ENCODE measurements at places on chromosomes 13 and 19.

DNA sequence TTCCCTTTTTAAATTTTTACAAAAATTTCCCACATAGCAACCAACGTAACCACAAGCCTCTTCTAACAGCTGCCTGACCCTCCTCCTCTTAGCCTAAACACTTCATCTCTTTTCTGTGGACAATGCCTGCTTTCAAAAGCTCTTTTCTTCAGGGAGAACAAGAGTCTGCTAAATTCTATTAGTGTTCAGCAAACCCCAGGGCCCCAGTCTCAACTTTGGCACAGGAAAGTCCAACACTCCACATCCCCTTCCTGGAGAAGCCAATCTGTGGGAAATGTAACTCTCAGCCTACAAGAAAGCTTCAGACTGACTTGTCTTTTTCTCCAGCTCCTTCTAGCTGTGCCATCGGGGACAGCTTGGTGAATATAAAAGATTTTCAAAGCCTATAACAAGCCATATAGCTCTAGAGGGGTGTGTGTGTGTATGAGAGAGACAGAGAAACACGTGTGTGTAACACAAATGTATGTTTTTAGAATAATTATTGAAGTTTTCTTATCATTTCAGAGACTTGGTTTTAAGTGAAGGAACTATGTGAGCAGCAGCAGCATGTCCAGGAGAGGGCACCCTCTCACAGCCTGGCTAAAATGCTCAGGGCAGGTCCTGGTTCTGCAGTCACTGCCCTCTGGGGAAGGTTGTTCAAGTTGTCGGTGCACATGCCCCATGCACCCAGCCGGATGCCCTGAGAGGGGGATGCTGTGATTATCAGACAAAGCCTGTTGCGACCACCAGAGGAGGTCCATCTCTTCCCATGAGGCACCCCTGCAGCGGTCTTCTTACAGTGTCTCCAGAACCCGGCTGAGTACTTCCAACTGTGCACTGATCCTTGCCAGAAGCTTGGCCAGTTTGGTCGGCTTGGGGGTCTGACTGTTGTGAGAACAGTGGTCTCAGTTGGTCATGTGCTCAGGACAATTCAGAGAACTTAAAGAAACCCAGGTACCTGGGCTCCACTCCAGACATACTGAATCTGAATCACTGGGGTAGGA, 34.4 kb downstream of the CCDC70 start:
- DNase-seq: peak; percentile 19

DNA sequence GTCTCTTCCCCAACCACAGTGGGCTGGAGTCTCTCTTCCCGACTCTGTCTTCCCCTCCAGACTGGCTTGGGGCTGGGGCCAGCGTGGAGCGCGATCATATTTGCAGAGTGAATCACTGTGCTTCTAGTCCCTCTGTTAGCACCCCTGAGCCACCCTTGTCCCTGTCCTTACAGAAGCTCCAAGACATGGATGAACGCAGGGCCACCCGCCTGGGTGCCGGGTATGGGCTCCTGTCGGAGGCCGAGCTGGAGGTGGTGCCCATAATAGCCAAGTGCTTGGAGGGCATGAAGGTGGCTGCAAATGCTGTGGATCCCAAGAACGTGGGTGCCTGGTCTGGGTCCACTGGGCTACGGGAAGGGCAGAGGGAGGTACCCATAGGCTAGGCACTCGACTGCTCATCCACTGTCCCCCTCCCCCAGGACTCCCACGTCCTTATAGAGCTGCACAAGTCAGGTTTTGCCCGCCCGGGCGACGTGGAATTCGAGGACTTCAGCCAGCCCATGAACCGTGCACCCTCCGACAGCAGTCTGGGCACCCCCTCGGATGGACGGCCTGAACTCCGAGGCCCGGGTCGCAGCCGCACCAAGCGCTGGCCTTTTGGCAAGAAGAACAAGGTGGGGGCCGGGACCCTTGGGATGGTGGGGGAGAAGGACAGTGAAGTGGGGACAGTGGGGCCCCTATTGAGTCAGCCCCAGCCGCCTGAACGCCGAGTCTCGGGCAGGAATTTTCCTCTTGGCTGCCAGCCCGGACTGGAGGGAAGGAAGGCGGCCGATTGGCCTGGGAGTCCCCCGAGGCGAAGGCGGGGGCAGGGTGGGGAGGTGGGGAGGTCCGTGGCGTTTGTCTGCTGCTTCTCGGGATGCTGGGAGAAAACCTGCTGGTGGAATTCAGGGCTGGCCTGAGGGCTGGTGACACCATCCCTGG, 5.2 kb downstream of the TRIP10 start:
- DNase-seq: peak; percentile 95

DNA sequence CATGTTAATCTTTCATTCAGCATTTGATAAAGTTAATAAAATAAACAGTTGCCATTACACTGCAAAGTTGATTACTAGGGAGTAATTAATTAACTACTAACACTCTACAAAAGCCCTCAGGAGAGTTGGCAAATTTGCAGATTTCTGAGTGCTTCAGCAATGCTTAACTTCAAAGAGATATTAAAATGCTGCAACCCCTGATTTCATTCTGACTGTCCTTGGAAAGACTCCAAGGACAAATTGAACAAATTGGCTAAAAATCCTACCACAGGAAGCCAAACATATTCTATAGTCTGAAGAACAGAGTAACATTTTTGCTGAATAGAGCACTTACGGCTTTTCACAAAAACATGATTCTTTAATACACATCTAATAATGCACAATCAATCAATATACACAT, 1543.0 kb downstream of the SLITRK5 start:
- DNase-seq: peak; percentile 63

DNA sequence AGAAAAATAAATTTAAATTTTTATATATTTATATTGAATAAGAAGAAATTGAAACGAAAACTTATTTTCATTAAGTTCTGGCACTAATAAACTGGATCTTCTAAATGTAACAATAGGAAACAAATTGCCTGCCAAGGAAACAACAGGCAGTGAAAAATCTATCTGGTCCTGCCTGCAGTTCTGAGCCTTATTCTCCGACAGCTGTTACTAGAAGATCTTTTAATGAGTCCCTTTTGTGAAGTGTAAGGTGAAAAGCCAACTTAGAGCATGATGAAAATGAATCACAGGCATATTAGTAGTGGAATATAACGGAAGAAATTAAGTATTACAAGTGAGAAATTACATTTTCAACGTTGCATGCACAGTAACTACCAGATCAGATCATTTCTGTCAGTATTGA, 1002.7 kb upstream of the PCDH20 start:
- DNase-seq: peak; percentile 28

GRCh38 chr13:97367016-97367822, 66.8 kb upstream of the RAP2A start:
- DNase-seq: no peak

DNA sequence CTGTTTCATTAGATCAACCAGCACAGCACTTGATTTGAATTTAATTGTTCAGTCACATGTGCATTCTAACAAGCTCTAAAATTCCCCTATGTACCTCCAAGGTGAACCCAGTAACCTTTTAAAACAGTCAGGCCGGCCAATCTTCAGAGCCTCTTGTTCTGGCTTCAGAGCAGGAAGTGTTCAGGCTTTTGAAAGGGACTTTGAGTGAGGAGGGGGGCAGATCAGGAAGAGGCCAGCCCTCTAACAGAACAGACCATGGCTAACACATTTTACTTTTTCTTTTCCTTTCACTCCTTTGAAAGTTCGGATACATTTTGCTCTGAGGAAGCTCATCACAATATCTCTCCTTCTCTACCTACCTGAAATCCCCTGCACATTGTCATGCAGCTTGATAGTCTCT, 390.3 kb downstream of the TBC1D4 start:
- DNase-seq: no peak

GRCh38 chr19:31408460-31409124, 59.4 kb upstream of the TSHZ3 start:
- DNase-seq: peak; percentile 41

DNA sequence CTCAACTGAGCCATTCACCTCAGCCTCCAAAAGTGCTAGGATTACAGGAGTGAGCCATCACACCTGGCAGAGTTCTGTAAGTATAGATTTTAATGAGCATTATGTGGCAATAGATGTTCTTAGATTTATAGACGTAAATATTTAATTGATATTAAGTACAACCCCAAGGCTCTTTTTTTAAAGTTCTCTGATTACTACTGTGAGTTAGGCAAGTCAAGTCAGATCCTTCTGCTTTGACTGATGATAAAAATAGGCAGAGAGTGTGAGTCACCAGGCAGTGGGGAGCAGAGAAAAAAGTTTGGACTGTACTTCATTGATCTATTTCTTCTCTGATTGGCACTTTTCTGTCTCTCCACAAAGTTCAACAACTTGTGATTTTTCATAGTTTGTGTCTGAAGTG, 1379.9 kb downstream of the UQCRFS1 start:
- DNase-seq: no peak

GRCh38 chr19:55113570-55114039, 3.8 kb downstream of the PPP1R12C start:
- DNase-seq: peak; percentile 97

DNA sequence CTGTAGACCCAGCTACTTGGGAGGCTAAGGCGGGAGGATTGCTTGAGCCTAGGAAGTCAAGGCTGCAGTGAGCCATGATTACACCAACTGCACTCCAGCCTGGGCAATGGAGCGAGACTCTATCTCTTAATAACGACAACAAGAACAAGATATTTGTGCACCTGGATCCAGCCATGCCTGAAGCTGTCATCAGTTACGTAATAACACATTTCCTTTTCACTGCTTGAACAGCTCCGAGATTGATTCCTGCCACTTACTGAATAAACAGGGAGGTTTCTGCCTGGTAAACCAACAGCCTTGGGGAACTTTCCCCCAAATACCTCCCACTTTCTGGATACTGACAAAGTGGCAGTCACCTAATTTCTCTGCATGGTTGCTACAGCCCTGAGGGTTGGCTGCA, 5.4 kb downstream of the KANK2 start:
- no peak for DNase-seq

GRCh38 chr13:43669101-43669500, 117.7 kb downstream of the ENOX1 start:
- DNase-seq: no peak

DNA sequence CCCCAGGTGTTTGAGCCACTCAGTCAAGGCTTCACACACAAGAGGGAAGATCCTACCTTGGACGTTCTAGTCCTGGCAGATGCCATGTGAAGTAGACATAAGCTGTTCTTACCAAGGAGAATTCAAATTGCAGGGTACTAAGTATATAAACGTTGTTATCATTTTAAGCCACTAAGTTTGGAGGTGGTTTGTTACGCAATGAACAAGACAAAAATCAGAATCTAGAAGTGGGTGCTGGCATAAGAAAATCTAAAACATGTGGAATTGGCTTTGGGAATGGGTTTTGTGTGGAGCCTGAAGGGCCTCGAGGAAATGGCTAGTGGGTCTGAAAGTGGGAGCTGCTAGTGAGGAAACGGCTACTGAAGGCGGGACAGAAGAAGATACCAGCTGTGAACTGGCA, 83.9 kb downstream of the TBC1D4 start:
- DNase-seq: no peak

DNA sequence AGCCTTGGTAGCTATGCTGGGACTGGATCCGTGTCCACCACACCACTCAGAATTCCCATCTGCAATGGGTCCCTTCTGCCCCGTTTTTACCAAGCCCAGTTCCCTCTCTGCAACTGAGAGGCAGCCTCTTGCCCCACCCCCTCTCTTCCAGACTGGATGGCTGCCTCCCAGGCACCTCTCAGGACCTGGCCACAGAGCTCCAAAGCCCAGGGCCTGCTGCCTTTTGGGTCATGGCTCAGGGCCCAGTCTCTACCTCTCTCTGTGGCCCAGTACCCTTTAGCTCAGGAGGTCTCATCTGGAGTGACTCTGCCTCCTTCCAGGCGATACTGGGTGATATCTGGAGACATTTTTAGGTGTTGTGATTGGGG, 10.3 kb upstream of the ZBTB7A start:
- no peak for DNase-seq

DNA sequence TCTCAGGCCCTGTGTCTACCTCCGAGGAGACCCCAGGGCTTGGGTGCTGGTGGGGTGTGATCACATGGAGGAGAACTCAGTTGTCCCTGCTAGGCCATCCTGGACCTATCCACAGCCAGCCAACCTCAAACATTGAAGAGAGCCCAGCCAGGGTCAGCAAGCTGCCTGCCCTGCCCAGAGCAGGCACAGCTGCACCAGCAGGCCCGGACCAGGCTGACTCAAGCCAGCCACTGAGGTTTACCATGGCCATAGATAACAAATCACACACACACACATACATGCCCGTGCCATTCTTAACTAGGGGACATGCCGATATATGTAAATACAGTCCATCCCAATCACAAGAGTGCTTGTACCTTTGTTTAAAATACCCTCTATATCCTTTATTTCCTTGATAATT, 8.1 kb downstream of the ARHGEF7 start:
- no peak for DNase-seq

- DNase-seq: no peak
Measured at GRCh38 chr13:51714663-51715168, 89.2 kb downstream of the DHRS12 start.

GRCh38 chr13:28641600-28641926, 17.4 kb upstream of the POMP start:
- DNase-seq: no peak

GRCh38 chr19:13872695-13873389, 4.1 kb upstream of the NANOS3 start:
- peak; percentile 76 for DNase-seq

DNA sequence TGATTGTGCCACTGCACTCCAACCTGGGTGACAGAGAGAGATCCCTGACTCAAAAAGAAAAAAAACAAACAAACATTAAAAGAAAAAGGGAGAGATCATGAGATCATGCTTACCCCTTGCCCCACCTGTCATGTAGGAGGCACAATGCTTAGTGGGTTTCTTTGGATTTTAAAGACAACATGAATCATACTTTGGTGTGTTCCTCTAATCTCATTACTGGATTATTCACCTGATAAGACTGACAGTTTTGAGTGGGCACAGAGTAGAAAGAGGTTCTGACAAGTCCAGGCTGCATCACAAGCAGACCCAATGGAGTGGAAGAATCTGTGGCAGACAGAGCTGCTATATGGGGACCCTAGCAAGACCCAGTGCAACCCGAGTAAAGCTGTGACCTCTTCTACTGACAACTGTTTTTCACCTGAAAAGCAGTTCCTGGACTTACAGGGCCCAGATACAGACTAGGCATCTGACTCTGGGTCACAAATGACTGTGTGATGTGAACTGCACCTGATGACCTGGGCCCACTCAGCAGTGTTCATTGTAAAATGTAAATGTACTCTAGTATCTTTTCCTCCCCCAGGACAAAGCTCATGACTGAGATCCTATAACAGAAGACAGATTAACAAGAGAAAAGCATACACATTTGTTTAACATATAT, 28.9 kb upstream of the USP12 start:
- no peak for DNase-seq

DNA sequence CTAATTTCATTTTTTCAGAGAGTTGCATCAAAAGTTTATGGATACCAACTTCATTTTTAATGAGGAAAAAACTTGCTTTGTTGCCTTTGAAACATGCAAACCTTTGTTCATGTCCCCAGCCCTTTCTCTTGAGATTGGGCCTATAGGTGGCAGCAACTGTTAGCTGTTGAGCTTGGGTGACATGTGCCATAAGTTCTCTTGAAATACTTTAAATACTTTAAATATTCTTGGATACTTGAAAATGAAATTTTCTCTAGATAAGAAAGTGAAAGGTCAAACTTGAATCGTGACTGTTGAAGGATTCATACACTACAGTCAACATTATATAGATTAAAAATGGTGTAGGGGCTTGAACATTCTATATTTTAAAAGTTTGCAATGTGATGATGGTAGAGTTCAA, 294.9 kb downstream of the NDFIP2 start:
- DNase-seq: peak; percentile 62

All from muscle of back (tissue), 13 donors.